ENCODE measurements at places on chromosomes 13 and 19. TPM values are rescaled to one million over a fixed set of nuclear protein-coding genes. Genes with fewer than 3 reads are reported as not detected.

Gene MAP2K7
- 12.8 TPM for total RNA-seq

Gene ZNF28
- total RNA-seq, result 26.9 TPM

Gene UQCRFS1
- total RNA-seq, result 20.7 TPM

Gene NXNL1
- total RNA-seq, result not detected

Gene ZNF667
- total RNA-seq, result 4.5 TPM

Gene RGS9BP
- total RNA-seq, result 0.63 TPM

Gene TEKTIP1
- not detected for total RNA-seq

Gene PCSK4
- total RNA-seq, result 0.32 TPM

Gene RASAL3
- total RNA-seq, result 6.3 TPM

Gene ZNF442
- 2.3 TPM for total RNA-seq

Gene DACH1
- 7.7 TPM for total RNA-seq

Gene DMWD
- total RNA-seq, result 40.8 TPM

Gene CYSLTR2
- total RNA-seq, result not detected

Gene CA11
- total RNA-seq, result 2.7 TPM

Gene KLK12
- not detected for total RNA-seq

Gene CNN1
- total RNA-seq, result 0.63 TPM

Gene GAS6
- total RNA-seq, result 210 TPM

Gene SHKBP1
- total RNA-seq, result 30.4 TPM

Gene PRR22
- 0.13 TPM for total RNA-seq

Gene SHANK1
- 0.19 TPM for total RNA-seq

Gene ZNF253
- 4.3 TPM for total RNA-seq

Gene HPN
- not detected for total RNA-seq

Gene SIAH3
- not detected for total RNA-seq

Gene FPR1
- total RNA-seq, result not detected

Gene IGLON5
- total RNA-seq, result not detected

Gene ZNF726
- 5.7 TPM for total RNA-seq

Gene TTC9B
- not detected for total RNA-seq

Gene TEX29
- 0.44 TPM for total RNA-seq

Gene SPC24
- 45.8 TPM for total RNA-seq

Gene WDR87
- total RNA-seq, result not detected

Gene CACNA1A
- total RNA-seq, result 0.16 TPM

Gene SMIM44
- total RNA-seq, result not detected

Gene CD37
- not detected for total RNA-seq

Gene F7
- total RNA-seq, result not detected

Gene RNU6-9
- not detected for total RNA-seq

Gene KLF2
- 3.2 TPM for total RNA-seq

Gene CFAP97D2
- not detected for total RNA-seq

Gene JOSD2
- total RNA-seq, result 16.7 TPM

Gene AP1M2
- total RNA-seq, result 0.13 TPM

Gene CCNA1
- total RNA-seq, result 9.0 TPM

Gene ZNF880
- total RNA-seq, result 10.5 TPM

Gene PRR19
- total RNA-seq, result 0.32 TPM
